ENCODE measurements at places on chromosomes 2 and 18.

- DNase-seq: no peak
Measured at GRCh38 chr18:24055009-24055804, 40.7 kb downstream of the TTC39C start.

- DNase-seq: no peak
Measured at GRCh38 chr2:211132573-211132972, 576.2 kb downstream of the CPS1 start.

DNA sequence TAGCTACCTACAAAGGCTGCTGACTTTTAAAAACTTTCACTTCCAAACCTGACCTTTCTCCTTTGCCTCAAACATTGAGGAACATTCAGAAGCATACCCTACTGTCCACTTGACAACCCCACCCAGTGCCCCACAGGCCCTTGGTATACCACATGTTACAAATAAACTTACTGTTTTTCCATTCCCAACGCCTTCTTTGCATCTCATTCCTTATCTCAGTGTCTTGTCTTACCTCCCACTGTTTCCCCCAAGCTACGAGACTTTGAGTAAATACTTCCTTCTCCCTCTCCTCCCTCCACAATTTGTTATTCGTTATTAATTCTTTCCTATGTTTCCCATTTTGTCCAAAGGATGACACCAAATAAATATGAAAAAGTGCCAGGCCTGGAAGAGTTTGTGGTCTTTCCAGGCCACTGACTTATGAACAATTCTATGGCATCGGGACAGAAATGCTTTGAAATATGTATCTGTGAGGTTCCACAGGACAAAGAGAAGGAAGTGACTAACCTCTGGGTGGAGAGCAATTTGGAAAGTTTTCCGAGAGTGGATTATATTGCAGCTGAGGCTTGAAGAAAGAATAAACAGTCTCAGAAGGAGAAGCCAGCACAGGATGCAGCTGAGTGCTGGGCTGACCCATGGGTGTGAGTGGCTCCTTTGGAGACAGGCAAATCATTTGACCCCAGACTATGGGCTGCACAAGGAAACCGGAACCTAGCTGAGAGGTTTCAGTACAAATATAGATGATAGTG lies 409.0 kb downstream of the LPIN1 start:
- peak; percentile 82 for DNase-seq

DNA sequence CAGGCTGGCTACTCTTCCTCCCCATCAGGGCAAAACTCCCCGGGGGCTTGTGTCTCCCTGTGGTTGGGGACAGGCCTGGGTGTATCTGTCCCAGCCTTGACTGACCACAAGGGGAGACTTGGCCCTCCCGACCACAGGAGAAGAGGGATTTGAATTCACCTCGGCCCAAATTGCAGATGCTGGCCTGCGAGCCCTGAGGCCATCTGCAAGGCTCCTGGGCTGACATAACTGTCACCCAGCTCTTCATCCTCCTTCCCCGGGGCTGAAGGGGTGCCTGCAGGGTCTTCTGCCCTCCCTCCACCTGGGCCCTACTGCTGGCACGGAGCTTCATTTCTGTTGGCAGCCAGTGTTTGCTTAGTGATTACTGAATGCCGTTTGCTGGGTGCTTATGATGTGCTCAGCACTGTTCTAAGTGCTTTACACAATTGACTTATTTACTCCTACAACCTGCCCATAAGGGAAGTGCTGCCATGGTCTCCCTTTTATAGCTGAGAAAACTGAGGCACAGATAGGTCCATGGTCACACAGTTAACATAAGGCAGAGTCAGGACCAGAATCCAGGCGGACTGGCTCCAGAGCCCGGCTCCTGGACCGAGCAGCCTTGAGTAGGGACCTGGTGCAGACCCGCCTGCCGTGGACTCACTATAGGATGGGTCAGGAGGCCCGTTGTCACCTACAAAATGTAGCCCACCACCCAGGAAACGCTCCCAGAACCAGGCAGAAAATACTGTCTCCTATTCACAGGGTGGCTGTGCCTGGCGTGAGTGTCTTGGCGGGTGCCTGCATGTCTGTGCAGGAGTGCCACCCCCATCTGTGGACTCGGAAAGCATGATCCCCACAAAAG lies 18.9 kb downstream of the STEAP3 start:
- no peak for DNase-seq

DNA sequence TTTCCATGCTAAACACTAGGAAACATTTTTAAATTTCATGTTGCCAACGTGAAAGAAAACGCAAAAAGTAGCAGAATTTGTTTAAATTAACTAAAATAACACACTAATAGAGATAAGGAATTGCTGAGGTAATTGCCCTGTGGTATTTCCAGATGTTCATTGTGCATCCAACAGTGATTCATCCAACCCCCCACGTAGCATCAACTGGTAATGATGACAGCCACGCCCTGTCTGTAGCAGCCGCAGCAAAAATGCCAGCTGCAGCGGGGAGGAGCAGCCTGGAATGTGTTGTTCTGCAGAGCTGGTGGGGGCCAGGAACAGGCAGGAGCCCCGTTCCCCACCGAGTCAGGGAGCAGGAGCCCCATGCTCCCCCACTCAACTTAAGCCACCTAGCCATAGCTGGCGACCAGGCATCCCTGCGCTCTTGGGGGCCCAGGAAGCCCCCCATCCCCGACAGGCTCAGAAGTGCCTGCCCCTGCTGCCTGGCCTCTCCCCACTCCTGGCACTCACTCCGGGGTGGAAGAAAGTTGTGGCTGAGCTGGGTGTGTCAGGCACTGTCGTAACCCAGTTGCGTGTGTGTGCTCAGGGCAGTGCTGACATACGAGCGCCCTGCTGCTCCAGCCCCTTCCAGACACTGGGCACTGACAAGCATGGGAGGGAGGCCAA lies 695.1 kb upstream of the ACVR2A start:
- DNase-seq: peak; percentile 32

DNA sequence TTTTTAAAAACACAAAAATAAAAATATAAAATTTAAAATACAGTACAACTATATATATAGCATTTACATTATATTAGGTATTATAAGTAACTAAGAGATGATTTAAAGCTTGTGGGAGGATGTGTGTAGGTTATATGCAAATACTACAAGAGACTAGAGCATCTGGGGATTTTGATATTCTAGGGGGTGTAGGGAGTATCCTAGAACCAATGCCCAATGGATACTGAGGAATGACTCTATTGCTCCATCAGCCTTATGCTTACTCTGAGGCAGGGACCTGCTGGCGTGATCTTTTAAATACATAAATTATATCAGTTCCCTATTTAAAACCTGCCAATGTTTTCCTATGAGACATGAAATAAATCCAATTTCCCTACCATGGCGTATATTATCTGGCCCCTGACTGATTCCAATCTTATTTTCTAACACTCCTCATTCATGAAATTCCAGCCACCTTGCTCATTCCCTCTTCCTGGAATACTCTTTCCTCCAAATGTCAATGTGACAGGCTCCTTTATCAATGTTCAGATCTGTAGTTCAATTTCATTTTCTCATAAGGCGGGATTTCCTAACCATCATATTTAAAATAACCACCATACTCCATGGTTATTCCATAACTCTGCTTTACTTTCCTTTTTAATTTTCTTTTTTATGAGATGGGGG lies 22.2 kb downstream of the SP3 start:
- DNase-seq: no peak

DNA sequence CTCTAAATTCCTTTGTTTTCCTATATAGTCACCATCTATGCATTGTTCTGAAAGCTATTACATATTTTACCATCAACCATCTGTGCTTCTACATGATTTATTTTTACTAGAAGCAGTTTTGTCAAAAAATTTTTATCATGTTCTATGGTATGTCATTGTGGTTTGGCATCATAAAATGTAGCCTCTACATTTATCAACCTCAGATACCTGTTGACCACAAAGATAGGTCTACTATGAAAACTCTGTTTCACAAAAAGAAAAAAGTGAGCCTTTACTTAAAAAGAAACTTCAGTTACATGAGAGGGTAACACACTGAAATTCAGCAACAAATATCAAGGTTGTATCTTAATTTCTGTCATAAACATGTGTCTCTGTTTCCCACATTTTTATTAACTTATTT lies 3.7 kb downstream of the BCL2 start:
- DNase-seq: no peak

Measured in GM03348 (cell line).